Urinary bladder (tissue), 4 donors: ENCODE measurements at places on chromosomes 4 and X.

DNA sequence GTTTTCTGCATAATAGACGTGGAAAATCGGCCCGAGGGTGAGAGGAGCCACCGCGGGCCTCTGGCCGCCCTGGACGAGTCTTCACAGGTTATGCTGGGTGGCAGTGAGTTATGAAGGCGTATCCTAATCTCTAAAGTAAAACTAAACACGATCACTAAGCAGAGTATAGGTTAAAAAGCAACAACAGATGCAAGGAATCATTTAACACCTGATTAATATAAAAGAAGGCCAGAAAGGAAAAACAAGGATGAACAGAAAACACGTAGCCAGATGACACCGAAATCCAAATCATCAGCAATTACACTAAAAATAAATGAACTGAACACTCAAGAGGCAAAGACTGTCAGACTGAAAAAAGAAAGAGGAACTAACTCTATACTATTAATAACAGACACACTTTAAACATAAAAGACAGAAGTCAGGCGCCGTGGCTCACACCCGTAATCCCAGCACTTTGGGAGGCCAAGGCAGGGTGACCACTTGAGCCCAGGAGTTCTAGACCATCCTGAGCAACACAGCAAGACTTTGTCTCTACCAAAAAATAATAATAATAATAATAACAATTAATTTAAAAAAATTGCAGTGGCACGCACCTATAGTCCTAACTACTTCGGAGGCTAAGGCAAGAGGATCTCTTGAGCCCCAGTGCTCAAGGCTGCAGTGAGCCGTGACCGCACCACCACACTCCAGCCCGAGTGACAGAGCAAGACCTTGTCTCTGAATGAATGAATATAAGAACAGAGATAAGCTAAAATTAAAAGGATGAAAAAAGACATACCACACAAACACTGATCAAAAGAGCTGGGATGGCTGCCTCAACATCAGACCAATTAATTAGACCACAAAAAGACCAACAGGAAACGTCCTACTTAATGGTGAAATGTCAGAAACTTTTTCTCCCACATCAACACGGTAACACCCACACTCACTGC is 30.0 kb downstream of the CTBP1 start:
- no peak for DNase-seq

DNA sequence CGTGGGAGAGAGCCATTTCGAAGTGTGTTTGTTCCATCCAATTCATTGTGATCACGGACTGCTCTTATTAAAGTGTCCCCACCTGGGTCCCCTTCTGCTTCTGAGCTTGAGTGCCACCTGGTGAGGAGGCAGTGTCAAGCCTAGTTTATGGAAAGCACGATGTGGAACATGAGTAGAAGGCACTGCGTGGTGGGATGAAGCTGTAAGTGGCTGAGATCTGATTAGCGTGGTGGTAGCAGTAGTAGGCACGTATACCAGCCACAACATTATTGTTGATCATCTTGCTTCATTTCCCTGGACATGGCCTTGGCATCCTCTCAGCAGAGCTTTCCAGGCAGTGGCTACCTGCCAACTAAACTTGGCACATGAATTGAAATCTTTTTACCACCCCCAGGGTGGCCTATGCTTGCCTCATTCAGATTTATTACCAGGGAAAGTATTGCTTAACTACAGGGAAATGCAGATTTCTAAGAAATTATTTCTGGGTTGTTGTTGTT is 46.4 kb downstream of the GPAT3 start:
- no peak for DNase-seq

DNA sequence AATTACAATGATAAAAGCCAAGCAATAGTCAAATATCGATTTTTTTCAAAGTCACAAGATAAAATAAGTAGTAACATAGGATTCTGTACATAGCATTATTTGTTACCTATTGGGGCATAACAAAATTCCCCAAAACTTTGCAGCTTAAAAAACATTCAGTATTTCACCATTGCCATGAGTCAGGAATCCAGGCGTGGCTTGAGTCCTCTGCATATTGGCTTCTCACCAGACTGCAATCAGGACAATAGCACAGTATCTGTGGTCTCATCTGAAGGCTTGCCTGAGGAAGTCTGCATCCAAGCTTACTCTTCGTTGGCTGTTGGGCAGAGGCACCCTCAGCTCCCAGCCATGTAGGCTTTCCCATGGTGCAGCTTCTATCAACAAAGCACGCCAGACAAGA is 6.2 kb upstream of the CTBP1 start:
- DNase-seq = no peak

DNA sequence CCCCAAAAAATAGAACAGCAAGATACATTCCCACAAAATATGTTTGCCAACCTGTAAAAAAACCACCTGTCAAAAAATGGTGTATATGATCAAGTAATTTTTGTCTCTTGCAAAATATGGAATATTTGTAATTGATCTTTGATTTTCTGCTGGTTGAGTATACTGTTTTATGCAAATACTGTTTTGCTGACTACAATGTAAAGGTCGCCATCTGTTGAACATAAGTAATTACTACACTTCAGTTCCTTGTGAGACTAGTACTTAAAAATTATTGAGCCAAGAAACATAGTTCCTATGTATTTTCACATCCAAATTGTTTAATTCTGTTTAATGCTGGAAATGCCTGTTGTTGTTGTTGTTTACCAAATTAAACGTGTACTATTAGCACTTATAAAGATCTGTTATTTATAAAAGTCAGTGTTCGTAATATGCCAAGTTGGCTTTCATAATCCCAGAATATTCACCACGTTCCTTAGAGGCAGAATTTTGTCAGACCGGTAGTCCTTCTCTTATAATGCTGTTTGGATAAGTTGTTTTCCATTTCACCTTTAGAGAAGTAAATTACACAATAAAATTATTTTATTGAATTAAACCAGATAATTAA is 144.2 kb downstream of the PDLIM5 start:
- no peak for DNase-seq

GRCh38 chr4:86319390-86319789 is 40.5 kb downstream of the MAPK10 start:
- no peak for DNase-seq

GRCh38 chrX:135432453-135432852 is 10.7 kb downstream of the SMIM10L2A start:
- no peak for DNase-seq

DNA sequence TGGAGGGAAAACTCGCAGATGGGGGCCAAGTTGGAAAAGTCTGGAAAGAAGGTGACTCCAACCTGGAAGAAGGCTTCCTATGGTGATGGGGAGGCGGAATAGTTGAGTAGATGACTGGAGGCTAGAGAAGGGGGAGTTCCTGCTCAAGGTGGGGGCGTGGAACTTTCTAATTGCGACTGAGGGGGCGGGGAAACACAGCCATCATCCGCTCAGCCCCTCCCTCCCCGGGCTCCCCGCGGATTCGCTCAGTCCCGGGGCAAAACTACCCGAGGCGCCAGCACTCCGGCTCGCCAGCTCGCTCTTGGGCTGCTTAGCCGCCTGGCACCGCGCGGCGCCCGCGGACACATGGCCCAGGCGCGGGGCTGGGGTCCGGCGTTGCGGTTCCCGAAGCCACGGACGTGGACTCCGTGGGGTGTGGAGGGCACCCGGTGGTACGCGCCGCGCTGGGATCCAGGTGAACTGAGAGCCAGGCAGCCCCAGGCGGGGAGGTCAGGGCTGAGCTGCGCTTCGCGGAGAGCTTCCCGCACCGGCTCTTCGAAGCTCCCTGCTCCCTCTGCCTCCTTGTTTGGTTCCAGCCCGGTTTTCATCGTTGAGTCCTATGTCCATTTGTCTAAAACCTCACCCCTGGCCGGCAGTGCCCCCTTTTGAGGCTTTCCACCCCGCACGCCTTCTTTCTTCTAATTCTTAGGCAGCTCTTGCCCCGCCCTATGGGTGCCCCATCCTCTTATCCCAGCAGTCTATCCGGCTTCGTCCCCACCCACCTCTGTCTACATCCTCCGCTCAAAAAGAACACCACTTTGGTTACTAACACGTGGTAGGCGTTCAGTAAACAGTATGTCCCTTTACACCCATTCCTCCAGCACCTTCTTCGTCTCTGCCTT is 38.9 kb downstream of the STARD8 start:
- DNase-seq = no peak

- DNase-seq = no peak
Observed at GRCh38 chr4:162847945-162848549, 318.6 kb downstream of the NAF1 start.

- no peak for DNase-seq
Observed at GRCh38 chr4:21801661-21802385, 146.7 kb downstream of the KCNIP4 start.

GRCh38 chrX:31036895-31037294 is 34.9 kb downstream of the FTHL17 start:
- DNase-seq = no peak

- no peak for DNase-seq
Observed at GRCh38 chr4:54231419-54231767, 2.3 kb downstream of the PDGFRA start.

DNA sequence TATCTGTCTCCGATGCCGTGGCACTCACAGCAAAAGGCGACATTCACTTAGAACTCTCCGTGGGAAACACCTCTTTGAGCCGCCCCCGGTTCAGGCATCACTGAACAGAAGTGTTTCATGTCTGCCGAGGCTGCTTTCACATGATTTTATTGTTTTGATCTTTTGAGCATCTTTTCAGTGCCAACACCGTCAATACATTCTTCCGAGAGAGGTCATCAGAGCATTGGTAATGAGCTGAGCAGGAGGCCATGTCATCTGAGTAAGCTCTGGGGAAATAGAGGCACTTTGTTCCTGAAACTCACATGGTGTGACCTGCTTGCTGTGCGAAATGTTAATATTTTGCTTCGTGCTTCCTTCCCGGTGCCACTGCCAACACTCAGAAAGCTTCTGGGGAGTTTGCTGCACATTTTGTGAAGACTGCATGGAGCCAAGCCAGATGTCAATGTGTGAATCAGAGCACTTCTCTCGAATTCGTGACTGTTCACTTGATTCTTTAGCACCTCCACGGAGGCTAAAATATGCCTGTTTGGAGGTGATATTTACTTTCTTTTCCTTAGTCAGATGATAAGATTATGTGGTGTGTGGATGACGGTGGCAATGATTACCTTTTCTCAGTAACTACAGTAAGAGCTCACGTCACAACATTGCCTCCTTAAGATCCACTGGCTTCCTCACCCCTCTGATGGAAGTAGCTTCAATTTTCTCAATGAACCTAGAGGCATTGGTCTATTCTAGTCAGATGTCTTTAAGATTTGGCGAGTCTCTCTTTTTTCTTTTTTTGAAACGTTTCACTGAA is 222.3 kb upstream of the HS3ST1 start:
- no peak for DNase-seq

DNA sequence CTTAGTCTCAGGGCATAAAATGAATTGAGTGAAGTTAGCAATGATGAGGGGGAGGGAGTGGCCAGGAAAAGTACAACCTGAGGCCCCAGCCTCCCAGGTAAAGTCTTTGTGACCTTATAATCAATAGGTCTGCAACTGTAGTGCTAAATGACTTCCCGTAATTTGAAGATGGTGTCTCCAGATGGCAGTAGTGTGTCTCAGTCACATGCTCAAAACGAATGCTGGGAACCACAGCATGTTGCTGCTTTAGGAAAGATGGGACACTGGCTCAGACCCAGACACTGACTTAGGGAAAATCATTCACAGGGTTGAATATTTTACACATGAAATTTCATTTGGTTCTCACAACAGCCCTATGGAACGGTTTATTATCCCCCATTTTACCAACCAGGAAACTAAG is 10.3 kb downstream of the SRPX2 start:
- DNase-seq = no peak

- DNase-seq = no peak
Observed at GRCh38 chr4:28835501-28835900, 1884.7 kb upstream of the PCDH7 start.

- no peak for DNase-seq
Observed at GRCh38 chr4:130146773-130147172, 1050.8 kb downstream of the C4orf33 start.

GRCh38 chrX:154727871-154728270 is 23.0 kb downstream of the GAB3 start:
- peak; percentile 46 for DNase-seq

GRCh38 chrX:32530802-32531403 is 680.4 kb downstream of the DMD start:
- DNase-seq = peak; percentile 7

- no peak for DNase-seq
Observed at GRCh38 chrX:34656842-34657725, at the start of gene TMEM47. Gene TMEM47, minus strand, starts transcription at chrX:34657285. Its CDS starts 256 bp downstream, at chrX:34657029.

DNA sequence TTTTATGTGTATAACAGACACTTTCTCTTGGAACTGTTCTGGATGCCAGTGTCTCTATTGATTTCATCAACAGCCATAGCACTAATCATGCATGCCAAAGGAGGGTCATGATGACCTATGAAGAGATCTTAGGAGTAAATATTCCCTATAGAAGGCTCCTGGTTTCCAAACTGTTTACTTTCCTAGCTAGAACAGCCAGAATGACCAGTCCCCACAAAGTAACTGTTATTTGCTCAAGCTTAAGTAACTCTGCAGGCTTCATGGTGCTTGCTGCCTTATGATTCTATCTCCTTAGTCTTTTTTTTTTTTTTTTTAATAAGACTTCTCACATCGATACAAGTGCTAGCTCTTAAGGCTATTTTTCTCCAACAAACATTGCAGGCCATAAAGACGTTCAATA is 12.4 kb downstream of the S100G start:
- DNase-seq = no peak

DNA sequence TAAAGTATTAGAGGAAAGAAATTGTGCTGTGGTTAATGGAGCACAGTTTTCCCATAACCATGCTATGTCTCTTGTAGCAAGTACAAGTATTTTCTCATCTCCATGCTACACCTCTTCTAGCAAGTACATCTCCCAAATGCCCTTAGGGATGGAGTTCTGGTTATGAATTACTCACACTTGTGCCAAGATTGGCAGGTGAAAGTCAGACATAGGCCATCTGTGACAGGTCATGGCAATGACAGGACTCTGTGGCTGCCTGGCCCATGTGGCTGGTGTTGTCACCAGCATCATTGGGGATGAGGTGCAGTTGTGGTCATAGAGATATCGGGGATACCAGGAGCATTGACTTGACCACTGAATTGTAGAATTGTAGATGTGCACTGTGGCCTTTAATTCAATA is 310.2 kb downstream of the FAT4 start:
- DNase-seq = no peak

GRCh38 chr4:95499291-95499696 is 49.5 kb downstream of the UNC5C start:
- no peak for DNase-seq

DNA sequence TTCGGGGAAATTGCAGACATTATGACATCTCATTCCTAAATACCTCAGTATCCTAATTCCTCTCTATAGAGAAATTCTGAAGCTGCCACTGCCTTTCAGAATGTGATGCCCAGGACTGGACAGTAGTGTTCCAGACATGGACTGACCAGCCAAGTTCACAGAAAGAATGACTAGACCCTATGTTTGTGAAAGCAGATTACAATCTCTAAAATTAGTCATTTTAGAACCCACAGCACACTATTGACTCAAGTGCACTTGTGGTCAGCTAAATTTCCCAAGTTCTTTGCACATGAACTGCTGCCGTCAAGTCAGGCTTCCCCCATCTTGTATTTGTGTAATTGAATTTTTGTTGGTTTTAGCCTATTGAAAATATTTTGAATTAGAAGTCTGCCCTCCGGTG is 81.0 kb upstream of the ESX1 start:
- DNase-seq = no peak
